ENCODE measurements at places on chromosomes 1 and 21.

DNA sequence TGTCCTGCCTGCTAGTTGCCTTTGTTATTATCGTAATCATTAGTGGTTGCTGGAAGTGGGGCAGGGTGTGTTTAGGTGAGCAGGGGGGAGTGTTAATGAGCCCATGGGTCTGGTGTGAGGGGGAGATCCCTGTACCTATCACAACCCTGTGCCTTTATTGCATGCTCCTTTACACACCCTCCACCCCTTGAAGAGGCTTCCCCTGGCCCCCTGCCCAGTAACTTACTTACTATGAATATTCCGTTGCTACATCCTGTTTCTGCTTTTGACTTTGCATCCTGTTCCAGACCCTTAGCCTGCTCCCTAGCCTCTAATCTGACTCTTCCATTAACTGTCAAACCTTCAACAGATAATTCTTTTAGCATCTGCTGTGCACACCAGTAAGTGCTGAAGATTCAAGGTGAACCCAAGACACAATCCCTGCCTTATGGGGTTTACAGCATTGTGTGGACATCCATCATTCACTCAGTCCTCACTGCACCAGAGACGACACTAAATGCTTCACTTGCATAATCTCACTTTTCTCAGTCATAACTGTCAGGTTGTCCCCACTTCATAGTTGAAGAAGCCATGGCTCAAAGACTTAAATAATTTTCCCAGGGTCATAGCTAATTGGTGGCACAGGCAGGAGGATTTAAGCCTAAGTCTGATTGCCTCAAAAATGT is 47.9 kb downstream of the CDC7 start:
- no peak for DNase-seq

- peak; percentile 67 for DNase-seq
Measured at GRCh38 chr1:212561501-212561931, 47.0 kb upstream of the ATF3 start.

GRCh38 chr21:25837533-25838265 is 102.9 kb downstream of the GABPA start:
- DNase-seq = no peak

DNA sequence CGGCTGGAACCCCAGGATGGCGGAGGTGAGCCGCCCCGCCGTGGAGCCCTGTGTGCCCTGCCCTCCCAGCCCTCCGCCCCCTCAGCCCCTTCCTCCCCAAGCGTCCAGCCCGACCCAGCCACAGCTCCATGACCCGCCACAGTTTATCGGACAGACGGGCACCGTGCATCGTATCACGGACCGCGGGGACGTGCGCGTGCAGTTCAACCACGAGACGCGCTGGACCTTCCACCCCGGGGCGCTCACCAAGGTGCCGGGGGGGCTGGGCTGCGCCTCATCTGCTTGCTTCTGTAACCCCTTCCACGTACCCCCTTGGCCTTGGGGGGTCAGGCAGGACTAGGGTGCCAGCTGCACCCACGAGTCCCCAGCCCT is 6.6 kb upstream of the MMP23B start:
- DNase-seq = no peak

DNA sequence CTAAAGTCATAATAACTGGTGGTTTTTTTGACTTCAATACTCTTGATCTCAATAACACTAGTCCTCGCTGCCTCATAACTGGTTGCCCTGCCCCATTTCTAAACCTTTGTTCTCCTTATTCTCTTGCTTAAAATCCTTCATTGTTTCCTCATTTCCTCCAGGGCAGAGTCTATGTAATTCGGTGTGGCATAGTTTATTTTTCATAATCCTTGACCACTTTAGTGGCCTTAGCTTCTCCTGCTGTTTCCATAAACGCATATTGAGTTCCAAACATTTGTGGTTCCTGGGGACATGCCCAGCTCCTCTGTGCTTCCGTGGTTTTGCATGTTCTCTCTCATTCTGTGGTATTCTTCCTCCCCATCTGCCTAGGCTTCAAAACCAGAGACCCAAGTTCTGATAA is 19.0 kb upstream of the TLCD4 start:
- DNase-seq = no peak

DNA sequence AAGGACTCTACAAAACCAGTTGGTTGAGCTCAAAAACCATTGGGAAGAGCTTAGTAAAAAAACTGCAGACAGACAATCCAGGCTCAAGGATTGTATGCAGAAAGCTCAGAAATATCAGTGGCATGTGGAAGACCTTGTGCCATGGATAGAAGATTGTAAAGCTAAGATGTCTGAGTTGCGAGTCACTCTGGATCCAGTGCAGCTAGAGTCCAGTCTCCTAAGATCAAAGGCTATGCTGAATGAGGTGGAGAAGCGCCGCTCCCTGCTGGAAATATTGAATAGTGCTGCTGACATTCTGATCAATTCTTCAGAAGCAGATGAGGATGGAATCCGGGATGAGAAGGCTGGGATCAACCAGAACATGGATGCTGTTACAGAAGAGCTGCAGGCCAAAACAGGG is 104.0 kb upstream of the BMP8A start:
- DNase-seq = peak; percentile 90

DNA sequence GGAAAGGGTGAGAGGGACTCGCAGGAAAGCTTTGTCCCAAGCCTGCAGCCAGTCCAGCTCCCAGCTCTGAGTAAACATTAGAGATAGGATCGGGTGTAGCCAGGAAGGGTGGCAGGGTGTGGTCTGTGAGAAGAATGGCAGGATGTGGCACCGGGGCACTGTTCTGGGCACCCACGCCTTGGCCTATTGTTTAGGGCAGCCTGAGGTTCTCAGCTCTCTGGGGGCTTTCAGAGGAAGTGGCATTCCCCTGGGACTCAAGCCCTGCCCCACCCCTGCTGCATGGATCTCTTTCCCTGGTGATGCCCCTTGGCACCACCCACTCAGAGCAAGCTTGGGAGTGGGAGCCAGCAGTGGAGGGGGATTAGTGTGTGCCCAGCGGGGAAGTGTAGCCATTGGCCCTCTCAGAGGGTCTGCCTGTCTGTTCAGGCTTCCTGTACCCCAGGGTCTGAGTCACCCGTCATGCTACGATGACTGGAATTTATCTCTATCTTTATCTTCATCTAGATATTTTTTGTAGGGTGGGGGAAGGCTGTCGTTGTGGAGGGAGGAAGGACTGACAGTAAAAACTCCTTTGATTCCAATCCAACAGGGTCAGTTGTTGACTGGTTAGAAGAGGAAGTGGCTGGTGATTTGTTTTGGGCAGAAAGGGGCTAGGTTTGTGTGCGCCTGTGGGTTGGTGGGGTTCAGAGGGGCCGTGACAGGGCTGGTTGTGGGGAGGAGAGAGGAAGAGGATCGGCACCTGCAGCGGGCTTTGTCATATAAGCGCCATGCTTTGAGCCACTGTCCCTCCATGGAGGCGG is 31.6 kb downstream of the SOX13 start:
- DNase-seq = no peak

- DNase-seq = peak; percentile 94
Measured at GRCh38 chr1:46520063-46520911, 30.7 kb downstream of the DMBX1 start.

GRCh38 chr21:44092211-44092610 is 15.0 kb upstream of the PWP2 start:
- no peak for DNase-seq

GRCh38 chr21:15370462-15370975 is 305.7 kb upstream of the NRIP1 start:
- DNase-seq = no peak

DNA sequence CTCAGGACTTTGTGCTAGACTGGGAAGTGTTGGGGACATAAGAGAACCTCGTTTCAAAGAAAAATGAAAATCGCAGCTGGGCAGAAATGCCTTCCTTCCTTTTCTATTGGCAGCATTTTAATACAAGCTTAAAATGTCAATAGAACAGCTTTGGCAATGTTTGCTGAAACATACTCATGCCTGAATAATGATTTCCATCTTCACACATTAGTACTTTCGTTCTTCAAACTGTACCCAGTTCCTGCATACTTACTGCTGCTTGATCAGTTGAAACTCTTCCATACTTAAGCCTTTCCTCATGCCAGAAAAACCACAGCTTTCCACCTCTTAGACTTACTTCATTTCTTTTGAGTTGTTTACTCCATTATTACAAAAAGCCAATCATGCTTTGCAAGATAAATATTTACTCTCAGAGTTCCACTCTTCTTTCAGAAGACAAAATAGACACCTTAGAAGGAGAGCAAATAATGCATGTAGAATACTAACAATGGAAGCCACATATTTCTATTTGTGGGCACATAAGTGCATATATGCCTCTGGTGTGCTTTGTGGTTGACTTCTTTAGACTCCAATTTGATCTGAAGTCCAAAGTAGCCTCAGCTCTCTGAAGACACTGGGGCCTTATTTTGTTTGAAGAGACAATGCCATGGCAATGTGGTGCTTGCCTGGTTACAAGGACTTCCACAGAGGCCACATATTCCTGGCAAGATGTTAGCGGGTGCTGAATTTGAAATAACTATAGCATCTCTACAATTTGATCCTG is 22.7 kb upstream of the CD55 start:
- DNase-seq = no peak

DNA sequence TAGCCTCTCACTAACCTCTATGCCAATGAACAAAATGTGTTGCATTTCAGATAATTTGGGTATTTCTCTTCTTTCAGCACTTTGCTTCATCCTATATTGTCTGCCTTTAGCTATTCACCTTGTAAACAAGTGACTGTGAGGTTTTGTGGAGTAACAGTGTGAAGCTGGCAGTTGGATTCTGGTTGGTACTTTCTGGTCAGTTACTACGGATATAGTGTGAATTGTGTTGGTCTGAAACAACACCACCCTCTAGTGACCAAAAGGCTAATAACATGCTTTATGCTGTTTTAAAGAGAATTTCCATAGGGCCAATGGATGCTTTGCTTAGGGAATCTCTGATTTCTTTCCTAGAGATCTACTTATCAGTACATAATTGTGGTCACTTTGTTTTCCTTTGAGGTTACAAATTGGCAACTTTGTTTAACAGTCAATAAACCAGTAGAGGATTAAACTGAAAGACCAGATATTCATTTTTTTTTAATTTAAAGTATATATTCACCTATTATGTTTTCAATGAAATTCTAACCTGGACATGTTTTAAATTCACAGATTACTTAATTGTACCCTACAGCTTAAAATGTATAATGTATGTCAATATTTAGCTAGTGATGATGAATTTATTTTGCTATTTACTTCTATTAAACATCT is 2.5 kb upstream of the PTGER3 start:
- peak; percentile 71 for DNase-seq

DNA sequence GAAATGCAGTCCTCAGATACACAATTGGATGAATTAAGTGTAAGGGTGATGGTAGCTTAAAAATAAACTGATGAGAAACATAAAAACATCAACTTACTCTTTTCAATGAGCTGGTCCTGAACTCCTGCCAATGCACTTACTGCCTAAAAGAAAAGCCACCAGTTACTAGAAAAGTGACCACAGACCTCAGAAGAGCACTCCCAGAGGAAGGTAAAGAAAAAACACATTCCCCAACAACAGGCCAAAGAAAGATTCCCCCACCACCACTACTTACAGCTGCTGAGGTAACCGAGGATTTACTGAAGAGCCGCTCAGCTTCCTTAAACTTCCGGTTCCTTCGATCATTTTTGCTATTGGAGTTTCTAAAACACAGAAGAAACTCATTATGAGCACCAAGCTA is 5.4 kb downstream of the MEAF6 start:
- DNase-seq = peak; percentile 50

DNA sequence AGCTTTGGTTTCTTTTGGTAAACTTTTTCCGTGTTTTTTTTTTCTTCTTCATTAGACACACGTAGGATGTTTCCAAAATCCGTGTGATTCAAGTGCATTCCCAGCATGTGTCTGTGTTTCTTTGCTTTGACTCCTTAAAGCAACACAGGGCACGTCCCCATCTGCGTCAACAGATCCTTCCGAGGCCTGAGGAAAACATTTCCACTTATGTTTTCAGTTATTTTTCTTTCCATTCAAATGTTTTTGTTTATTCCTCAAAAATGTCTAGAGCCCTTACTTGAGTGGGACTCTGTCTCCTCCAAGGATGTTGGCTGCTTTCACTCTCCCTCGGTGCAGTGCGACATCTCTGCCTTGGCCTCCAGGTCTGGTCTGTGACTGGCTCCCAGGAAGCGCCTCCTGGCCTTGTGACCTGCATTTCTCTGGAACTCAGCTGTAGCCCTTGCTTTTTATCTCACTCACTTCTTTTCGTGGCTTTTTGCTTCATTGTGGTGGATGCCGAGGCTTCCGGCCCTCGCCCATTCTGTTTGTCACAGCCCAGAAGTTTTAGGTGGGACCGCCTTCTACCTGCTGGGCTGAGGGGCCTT is 31.3 kb upstream of the SLC19A1 start:
- no peak for DNase-seq

DNA sequence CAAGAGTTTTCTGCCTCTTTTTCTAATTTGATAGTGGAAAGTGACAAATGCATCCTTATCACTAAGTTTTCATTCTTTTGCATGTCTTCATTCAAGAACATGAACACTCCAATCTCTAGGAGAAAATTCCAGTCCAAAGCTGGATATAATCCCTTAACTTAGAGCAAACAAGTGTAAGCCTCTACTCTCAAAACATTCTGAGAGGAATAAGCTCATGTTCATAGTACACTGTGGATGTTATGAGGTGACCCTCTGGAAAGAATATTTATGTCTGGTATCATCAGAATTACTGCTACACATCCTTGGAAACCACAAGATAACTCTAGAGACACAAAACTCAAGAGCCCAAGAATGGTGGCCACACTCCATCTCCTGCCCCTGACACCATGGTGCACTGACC is 15.1 kb downstream of the SIPA1L2 start:
- DNase-seq = no peak

DNA sequence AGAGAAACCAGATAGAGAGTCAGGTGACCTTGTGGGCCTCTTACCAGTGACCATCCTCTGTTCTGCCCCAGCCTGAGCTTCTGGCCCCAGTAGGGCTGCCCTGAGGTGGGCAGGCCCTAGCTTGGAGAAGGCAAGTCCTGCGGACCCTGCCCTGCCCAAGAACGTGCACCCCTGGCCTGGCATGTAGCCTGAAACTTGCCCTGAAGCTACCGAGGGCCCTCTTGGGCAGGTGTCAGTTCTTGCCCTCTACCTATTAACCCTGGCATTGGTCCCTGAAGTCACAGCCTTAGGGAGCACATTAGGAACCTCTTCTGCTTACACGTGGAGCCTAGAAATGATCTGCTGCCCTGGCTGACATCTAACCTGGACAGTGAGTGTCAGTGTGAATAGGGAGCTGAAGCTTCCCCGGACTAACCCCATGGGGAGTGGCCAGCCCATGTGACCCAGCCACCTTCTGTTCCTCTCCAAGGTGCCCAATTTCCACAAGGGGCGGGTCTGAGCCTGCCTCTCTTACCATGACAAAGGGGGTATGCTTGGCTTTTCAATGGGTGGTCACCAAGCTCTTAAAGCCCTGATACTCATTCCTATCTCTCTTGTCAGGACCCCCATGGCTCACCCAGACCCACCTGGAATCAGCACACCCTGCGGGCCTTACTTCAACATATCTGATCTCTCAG is 163.0 kb downstream of the ZSCAN20 start:
- DNase-seq = no peak

GRCh38 chr1:40042341-40042740 is 1.8 kb downstream of the CAP1 start:
- no peak for DNase-seq

DNA sequence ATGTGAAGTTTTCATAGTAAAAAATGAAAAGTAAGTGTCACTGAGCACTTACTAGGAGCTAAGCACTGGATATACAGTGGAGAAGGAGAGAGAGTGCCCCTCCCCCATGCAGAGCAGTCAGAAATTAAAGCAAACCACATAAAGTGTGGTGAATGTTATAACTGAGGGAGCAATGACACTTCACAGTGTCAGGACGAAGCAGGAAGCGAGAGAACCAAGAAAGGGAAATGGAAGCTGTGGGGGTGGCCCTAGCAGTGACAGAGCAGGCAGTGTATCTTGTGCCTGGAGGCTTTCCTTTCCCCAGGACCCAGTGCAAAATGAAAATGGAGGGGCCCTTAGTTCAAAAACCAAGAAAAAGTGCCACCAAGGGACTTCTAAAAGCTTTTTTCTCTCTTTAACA is 21.5 kb upstream of the RCAN3 start:
- no peak for DNase-seq

Data from AG08395 (cell line).